Stimulated activated CD8-positive, alpha-beta memory T cell treated with anti-CD3 and anti-CD28 coated beads, Interleukin-12 subunit alpha, Interleukin-12 subunit beta, amount 100 ng/mL, for 1 hour (primary cell): ENCODE measurements at places on chromosomes 3 and 15.

DNA sequence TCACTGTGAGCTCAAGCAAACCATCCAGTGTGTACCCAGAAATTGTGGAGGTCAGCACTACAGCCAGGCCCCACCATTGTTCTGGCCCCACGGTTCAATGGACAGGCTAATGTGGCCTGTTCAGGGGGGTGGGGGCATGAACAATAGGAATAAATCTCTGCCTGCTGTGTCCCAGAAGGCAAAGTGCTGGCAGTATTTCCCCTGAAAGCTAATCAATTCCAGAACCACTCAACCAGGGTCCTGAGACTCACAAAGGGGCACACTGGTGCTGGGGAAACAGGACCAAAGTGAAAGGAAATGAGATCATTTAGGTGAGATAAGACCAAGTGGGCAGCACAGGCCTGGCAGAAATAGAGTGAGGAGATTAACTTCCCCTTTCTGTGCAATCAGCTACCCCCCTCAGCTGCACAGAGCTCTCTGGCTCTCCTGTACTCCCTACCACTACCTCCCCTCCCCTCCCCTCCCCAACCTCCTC lies 11.5 kb downstream of the CRYGS start:
- no peak for DNase-seq

GRCh38 chr3:149969110-149969939 lies 1.4 kb downstream of the PFN2 start:
- no peak for DNase-seq

- no peak for DNase-seq
Measured at GRCh38 chr3:154728285-154728684, 298.3 kb upstream of the GPR149 start.

DNA sequence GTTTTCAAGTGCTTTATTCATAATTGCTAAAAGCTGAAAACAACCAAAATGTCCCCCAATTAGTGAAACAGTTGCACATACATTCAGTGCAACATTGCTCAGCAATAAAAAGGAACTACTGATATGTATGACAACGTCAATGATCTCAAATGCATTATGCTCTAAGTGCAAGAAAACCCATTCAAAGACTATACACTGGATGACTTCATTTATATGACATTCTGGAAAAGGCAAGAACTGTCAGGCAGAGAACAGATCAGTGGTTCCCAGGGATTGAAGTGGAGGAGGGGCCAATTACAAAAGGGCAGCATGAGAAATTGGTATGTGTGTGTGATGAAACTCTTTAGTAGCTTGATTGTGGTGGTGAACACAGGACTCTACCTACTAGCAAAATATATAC lies 585.6 kb downstream of the TBL1XR1 start:
- no peak for DNase-seq
